Activated CD4-positive, alpha-beta T cell treated with anti-CD3 and anti-CD28 coated beads, Interleukin-2, Interleukin-6, amounts not matched to agents 100 ng/mL and 50 ng/mL, durations not matched to agents 16 hours and 8 hours (primary cell): ENCODE measurements at places on chromosomes 1 and 21.

DNA sequence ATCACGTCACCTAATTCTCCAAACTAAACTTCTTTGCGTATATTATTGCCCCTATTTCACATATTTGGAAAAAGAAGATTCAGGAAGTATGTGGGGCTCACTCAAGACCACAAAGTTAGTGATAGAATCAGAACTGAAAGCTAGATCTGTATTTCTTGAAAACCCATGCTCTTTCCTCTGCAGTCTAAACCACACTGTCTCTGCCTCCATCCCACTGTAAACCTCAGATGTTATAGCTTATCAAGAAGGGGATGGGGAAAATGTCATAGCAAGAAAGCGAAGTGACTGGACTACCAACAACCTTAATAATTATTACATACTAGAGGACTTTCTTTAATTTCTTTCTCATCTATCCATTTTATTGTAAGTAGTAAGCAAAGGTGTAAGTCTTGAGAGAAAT, 257.7 kb upstream of the SGIP1 start:
- peak; percentile 86 for DNase-seq

- DNase-seq: no peak
Observed at GRCh38 chr1:231125972-231126580, 35.8 kb upstream of the TRIM67 start.

DNA sequence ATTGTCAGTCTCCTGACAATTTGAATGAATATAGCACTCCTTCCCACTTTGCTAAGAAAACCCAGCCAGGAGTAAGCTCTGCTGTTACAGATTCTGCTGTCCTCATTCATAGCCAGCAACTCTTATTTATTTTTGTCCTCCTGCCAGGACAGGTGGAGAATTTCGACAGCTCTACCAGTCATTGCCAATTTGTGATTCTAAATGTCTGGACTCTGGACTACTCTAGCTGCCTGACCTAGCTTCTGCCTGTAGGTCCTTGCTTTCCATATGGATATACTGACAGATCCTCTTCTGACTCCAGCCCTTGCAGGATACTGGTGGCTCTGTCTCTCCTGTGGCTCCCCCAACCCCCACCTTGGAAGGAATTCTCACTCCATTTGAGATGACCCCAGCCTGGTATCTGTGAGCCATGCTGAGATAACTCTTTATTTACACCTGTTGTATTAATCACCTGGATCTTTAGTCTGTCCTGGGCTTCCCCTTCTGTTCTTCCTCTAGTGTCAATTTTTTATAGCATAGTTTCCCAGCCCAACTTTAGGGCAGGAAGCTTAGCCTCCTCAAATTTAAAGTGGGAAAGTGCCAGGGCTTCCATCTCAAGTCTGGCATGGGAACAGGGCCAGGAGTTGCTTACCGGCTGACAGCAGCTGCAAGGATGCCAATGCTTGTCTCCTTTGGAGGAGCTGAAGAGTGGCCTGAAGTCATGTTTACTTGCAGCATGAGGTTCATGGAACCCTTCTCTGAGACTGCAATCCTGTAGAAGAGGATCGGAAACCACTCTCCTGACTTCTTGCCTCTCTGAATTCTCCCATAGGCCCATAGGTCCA, 6.7 kb downstream of the PM20D1 start:
- DNase-seq: no peak

DNA sequence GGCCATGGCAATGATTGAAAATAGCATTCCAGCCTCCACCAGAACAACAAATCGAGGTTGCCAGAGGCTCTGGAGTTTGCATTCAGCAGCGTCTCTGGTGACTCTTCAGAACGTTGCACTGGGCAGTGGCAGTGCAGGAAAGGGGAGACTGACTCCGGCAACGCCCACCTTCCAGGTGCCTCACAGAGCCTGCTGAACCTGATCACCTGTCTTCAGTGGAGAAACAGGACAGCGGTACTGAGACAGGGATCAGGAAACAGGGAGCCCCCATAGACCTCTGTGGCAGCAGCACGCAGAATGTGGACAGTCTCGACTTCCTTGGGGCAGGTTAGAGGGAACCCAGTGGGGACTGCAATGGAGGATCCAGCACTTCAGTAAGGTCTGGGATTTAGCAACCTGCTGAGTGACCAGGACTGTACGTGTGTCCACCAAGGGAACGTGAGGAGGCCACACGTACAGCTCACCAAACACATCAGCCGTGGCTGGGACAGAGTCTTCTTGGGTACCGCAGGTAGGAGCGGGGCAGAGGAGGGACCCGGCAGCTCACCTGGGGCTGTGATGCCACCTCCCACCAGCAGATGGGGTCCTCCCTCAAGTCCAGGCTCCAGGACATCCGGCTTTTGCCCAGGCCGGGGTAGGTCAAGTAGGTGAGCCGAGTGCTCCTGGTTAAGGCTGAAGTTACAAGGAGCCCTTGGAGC, 128.6 kb downstream of the PRDM2 start:
- DNase-seq: peak; percentile 43

DNA sequence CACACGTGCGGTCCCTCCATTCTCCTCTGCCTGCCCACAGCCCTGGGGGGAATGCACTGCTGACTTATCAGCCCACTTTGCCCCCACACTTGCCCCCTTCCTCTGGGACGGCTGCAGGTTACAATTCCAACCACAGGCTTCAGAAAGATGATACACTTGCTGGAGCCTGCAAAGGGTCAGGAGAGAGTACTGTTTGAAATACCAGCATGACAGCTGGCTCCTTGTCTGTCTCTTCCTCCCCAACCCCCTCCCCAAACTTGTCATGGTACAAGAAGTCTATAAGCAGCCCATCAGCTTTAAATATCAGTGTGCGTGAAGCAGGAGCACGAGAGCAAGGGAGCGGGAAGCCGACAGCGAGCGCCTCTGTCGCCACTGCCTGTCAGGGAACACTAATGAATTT, 62.4 kb downstream of the ERI3 start:
- no peak for DNase-seq

DNA sequence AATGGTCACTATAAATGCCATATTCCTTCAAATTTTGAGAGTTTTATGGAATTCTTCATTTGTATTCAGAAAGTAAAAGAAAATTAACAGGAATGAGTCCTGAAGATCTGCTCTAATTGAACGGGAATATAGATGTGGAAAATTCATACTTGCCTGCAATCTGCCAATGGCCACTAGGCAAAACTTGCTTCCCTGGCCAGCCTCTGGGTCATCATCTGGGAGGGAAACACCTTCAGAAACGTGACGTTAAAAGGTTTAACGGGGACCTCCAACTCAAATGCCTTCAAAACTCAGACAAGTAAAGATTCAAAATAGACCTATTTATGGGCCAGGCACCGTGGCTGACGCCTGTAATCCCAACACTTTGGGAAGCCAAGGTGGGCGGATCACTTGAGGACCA, 21.7 kb upstream of the CTSK start:
- DNase-seq: no peak

DNA sequence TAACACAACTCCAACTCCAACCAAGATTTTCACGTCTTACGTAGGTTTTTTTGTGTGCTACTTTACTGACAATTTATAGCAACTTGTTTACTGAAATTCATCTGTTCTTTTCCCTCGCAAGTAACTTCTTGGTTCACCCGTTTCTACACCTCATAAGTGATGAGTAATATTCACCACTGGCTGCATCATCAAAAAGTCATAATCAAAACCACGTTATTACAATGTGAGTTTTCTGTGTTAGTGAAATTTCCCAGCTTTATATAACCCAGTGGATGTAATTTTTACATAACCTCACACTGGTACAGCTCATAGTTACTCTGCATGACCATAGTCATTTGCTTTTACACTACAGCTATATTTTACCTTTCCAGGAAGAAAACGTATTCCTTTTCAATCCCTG, 401.1 kb upstream of the LYPLAL1 start:
- DNase-seq: no peak

DNA sequence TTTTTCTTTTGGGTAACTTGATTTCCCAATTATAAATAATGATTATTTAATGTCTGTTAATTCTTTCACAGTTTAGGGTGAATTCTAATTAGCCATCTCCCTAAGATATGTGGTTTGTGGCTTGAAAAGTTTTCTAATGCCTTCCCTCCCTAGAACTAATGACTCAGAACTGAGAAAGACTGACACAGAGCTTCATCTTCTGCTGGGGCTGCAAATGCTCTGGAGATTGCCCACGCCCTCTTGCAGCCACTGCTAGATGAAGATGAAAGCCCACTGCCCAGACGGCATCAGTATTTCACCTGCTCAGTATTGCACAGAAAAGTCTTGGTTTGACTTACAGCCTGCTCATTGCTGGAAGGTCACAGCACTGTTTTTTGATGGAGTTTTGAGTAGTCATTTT, 101.5 kb downstream of the ST6GALNAC3 start:
- DNase-seq: peak; percentile 36
